ENCODE measurements at places on chromosomes 12 and 14. TPM values are rescaled to one million over a fixed set of nuclear protein-coding genes. Genes with fewer than 3 reads are reported as not detected.

DNA sequence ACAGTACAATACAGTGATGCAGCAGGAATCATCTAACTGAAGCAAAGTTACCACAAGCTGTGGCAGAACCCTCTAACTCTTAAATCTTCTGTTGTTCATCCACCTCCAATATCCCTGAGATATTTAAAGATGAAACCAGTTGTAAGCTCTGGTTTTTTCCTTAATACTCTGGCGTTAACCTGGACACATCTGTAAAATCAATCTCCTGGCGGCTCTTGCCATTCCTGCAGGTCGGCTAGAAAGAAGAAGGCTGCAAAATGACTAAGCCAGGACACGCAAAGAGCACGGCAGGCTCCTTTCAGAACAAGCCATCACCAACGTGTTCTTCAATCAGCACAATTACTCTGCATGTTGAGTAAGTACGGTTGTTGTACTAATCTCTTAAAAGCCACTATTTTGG lies 309.3 kb downstream of the MED13L start:
- peaks cover 8% of the 10 kb centered on the region for H3K4me1 ChIP-seq
- peaks cover 24% of the 10 kb centered on the region for H3K36me3 ChIP-seq
- no peaks in the 10 kb centered on the region for H3K27me3 ChIP-seq
- H3K27ac ChIP-seq: no peak overlapping the region

- peak overlapping the region; percentile 35 for H3K27ac ChIP-seq
- H3K4me3 ChIP-seq: no peak overlapping the region
- DNase-seq: no peak
- peaks cover 44% of the 10 kb centered on the region for H3K4me1 ChIP-seq
- no peaks in the 10 kb centered on the region for H3K27me3 ChIP-seq
These were observed 31.3 kb downstream of the ACTN1 start for GRCh38 chr14:68947802-68948201.

DNA sequence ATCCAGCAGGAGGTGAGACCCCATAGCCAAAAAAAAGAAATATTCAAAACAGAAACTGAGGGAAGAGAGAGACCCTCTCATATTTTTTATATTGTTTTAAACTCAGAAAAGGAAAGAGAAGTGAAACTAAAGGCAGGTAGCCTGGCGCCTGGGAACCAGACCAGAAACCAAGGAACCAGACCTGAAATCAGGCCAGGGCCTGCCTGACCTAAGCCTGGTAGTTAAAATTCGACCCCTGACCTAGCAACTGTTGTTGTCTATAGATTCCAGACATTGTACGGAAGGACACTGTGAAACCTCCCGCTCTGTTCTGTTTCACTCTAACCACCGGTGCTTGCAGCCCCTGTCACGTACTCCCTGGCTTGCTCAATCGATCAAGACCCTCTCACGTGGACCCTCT lies 38.5 kb upstream of the CD163 start:
- H3K4me1 ChIP-seq: no peaks in the 10 kb centered on the region
- no peak for DNase-seq
- H3K27me3 ChIP-seq: peaks cover 8% of the 10 kb centered on the region
- H3K4me3 ChIP-seq: no peak overlapping the region

GRCh38 chr12:1305791-1306500 lies 288.4 kb downstream of the FBXL14 start:
- H3K27me3 ChIP-seq: no peaks in the 10 kb centered on the region
- H3K36me3 ChIP-seq: peaks cover 14% of the 10 kb centered on the region
- H3K4me3 ChIP-seq: no peak overlapping the region
- peaks cover 29% of the 10 kb centered on the region for H3K4me1 ChIP-seq

DNA sequence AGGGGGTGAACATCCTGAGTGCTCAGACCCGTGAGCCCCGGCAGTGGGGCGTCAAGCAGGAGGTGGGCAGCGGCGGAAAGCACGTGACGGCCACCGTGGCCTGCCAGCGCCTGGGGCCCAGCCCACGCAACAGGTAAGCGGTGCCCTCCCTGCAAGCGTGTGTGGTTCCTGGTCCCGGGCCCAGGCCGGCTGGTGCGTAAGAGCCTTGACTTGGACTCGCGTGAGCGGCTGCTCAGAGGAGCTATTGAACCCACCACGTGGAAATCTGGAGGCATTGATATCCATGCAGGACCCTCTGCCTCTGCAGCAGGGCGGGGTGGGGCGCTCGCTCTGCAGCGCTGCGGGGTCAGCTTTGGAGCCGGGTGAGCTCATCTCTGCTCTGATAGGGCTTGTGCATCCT lies 277.0 kb downstream of the TMEM132C start:
- no peak overlapping the region for H3K27ac ChIP-seq
- no peaks in the 10 kb centered on the region for H3K4me1 ChIP-seq
- H3K4me3 ChIP-seq: no peak overlapping the region

- no peak overlapping the region for H3K4me3 ChIP-seq
- peaks cover 2% of the 10 kb centered on the region for H3K36me3 ChIP-seq
- DNase-seq: no peak
These were observed 41.3 kb downstream of the WNK1 start for GRCh38 chr12:793711-794110.

The GARIN6 gene
- total RNA-seq: not detected

The RASAL1 gene
- not detected for total RNA-seq

The ADGRD1 gene
- total RNA-seq: 0.73 TPM

All from neural crest cell (in vitro differentiated cells).